ENCODE measurements at places on chromosomes 6 and 20.

- no peak for DNase-seq
Observed at GRCh38 chr6:110525001-110525400, 48.6 kb upstream of the SLC22A16 start.

- no peak for DNase-seq
Observed at GRCh38 chr6:64874776-64875175, 832.2 kb downstream of the EYS start.

GRCh38 chr6:122817358-122817757 is 28.3 kb downstream of the SMPDL3A start:
- DNase-seq = no peak

- no peak for DNase-seq
Observed at GRCh38 chr6:169069356-169069755, 184.3 kb downstream of the THBS2 start.
